ENCODE measurements at places on chromosomes 3 and 15.

GRCh38 chr15:70318594-70319465 is 221.1 kb upstream of the TLE3 start:
- no peak for DNase-seq

- DNase-seq = no peak
These were observed 177.7 kb downstream of the SMAD6 start for GRCh38 chr15:66879531-66880368.

- DNase-seq = no peak
These were observed 208.2 kb upstream of the CMC1 start for GRCh38 chr3:28033059-28033784.

DNA sequence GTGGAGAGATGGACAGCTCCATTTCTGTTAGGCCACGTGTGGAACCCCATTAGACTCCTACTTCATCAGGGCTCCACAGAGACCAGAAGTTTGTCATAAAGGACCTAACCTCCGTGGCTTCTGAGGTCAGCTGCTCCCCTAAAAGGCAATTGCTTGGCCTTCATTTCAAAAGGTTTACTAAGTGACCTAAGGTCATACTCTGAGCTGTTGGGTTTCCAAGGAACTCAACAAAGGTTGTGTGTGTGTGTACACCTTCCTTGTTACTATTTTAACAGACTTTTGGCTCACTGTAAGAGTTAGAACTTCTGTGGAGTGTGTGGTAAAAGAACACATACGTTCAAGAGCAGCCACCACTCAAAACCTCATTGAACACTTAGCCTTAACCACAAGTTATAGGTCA is 73.9 kb downstream of the SEC22A start:
- DNase-seq = no peak

GRCh38 chr3:141561426-141562034 is 74.7 kb downstream of the RASA2 start:
- no peak for DNase-seq

- peak; percentile 86 for DNase-seq
These were observed 8.2 kb upstream of the ZNF589 start for GRCh38 chr3:48232734-48233133.

GRCh38 chr3:168047190-168047795 is 48.4 kb downstream of the GOLIM4 start:
- no peak for DNase-seq

DNA sequence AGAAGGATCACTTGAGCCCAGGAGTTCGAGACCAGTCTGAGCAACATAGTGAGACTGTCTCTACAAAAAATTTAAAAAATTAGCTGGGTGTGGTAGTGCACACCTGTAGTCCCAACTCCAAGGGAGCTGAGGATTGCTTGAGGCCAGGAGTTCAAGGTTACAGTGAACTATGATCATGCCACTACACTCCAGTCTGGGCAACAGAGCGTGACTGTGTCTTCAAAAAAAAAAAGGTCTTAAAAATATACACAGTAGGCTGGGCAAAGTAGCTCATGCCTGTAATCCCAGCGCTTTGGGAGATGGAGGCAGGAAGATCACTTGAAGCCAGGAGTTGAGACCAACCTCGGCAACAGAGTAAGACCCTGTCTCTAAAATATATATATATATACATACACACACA is 11.2 kb upstream of the CAMK1 start:
- DNase-seq = no peak
